ENCODE measurements at places on chromosomes 11 and 22.
A peak's percentile ranks its signal among the peaks of the same experiment; 100 is the strongest.

DNA sequence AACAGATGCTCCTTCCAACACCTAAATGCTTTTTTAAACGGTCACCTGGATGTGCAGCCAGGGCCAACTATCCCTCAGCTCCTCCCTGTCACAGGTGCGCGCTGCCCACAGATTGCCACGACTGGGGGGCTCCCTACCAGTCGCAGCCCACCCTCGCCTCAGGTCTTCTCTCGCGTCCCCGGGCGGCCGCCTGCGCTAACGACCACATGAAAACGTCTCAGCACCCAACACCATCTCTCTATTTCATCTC is 469 bp downstream of the ZBED5 start:
- no peak for DNase-seq

DNA sequence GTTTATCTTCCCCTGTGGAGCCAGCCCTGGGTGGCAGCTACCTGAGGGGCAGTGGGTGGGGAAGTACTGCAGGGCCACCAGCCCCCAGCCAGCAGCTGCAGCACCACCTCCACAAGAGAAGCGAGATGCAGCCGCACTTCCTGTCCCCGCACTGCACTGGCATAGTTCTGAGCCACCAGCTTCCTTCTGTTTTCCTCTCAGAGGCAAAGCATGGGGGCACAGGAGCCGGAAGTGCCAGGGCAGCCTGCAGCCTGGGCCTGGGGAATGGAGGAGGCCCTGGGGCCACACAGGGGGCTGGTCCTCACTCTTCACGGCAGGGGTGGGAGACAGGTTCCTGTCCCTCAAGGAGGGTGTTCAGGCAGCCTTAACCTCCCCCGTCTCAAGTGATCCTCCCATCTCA is 11.9 kb upstream of the SH3BP1 start:
- DNase-seq = no peak

DNA sequence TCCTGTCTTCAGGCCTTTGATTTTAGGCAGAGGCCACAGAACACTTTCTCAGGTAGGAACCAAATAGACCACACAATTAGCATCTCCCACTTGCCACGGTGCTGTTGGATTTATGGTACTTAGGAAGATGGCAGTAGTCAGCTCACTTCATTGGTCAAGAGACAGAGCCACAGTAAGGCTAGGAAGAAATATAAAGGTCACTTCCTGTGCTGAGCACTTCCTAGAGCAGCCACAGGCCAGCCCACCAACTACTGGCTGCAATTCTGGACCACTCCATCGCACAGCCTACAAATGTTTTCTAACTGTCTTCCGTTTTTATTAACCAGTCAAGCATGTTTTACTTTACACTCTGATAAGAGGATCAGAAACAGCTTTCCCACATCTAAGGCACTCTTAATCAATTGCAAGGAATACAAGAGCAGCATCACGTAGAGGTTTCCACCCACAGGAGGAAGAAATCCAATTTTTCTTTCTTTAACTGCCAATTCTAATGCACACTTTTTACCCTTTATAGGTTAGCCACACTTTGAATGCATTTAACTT is 54.7 kb downstream of the ABTB2 start:
- DNase-seq = no peak

DNA sequence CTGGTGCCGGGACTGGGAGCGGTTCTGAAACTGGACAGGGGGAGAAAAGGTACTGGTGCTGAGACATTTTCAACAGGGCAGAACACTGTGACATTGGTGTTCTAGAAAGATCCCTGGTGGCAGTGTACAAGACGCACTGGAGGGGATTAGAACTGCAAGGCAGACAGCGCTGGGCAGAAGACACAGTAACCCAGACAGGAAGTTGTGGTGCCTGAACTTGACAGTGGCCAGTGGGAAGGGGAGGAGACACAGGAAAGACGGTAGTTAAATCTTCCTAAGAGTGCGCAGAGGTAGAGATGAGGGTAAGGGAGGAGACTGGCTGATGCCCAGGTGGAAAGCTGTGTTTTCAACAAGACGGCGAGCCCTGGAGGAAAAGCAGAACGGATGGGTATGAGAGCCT is 24.5 kb downstream of the FAM227A start:
- DNase-seq = no peak

GRCh38 chr22:23820748-23821211 is 18.0 kb downstream of the DERL3 start:
- no peak for DNase-seq

GRCh38 chr11:62143727-62144126 is 19.9 kb downstream of the INCENP start:
- no peak for DNase-seq

- DNase-seq = no peak
These were observed 164.3 kb downstream of the PGR start for GRCh38 chr11:100965346-100965745.

DNA sequence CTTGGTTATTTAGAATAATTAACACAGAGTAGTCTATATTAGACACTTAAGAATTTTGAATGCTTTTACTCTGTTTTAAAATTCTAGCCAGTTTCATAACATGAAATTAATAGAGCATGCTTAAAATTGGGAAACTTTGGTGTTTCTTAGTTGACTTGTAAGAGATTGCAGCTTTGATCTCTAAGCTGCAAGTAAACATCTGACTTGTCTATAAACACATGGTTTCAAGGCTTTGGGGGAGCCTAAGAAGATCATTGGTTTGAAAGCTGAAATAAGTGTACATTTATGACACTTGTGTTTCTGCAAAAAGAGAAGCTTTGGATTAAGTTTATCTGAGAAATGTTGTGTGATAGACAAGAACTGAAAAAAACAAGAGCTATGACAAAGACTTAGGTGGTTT is 37.8 kb downstream of the YAP1 start:
- DNase-seq = no peak

DNA sequence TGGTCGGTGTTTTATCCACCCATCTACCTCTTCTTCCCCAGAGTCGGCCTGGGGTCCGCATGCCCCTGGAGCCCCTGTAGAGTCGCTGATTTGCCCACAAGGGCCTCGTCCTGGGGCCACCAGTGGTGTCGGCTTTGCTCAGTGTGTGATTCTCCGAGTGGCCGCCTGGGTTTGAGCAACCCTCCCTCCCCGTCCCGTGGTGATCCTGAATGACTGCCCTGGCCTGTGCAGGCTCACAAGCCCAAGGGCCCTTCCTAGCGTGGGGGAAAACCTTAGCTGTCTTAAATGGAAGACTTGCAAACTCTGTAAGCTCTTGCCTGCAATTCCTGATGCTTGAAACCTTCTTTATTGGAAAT is 128.3 kb downstream of the OSBP2 start:
- no peak for DNase-seq

DNA sequence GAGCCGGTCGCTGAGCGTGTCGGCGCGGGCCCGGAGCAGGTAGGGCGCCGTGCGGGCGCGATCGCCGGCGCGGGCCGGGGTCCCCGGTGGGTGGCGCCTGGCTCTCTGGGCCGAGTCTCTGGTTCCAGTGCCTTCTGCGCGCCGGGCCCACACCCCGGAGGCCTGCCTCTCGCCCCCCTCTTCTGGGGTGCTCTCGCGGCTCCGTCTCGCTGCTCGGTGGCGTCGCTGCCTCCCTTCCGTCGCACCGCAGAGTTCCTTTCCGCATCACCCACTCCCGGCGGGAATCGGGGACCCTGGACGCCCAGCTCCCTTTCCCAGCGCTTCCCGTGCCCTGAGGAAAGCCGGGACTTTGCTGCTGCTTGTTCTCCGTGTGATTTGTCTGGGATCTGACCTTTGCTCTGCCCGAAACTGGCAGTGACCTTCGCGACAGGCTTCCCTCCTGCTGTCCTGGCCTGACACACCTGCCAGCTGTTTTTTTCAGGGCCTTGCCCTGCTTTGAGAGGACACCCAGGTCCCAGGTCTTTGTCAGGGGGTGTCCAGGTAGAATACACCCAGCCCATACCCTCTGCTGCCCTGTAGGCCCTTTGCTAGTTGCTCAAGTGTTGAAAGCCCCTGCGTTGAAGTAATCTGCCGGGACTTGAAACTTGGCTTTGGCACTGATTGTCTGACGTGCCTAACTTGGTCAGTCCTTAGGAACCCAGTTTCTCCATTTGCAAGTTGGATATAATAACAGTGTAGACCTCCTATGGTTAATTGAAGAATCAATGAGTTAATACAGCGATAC is 711 bp downstream of the FDX1 start:
- DNase-seq = no peak

- DNase-seq = no peak
These were observed 801 bp downstream of the SESN3 start for GRCh38 chr11:95229993-95230809.

DNA sequence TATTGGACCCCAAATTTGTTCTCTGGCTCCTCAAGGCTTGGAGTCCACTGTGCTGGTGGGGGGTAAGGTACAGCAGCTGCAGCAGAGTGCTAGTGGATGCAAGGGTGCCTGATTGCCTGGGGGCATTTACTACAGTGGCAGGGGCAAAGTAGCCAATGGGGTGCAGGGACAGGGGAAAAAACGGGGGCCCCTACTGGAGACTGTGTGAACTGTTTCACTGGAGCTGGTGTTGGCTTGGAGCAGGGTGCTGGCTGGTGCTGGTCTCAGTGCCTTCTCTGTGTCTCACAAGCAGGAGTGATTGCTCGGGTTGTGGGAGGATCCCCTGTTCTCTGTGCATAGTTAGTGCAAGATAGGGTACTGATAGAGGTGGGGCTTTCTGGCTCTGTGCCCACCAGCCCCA is 935.9 kb downstream of the JRKL start:
- DNase-seq = no peak

GRCh38 chr22:25098445-25099081 is 101.1 kb upstream of the CRYBB3 start:
- DNase-seq = no peak

- no peak for DNase-seq
These were observed 10.0 kb upstream of the JAML start for GRCh38 chr11:118234833-118235232.

- DNase-seq = no peak
These were observed 28.7 kb downstream of the EIF3F start for GRCh38 chr11:8015753-8016239.

GRCh38 chr11:72642884-72643522 is 31.2 kb downstream of the PDE2A start:
- DNase-seq = peak; percentile 14

DNA sequence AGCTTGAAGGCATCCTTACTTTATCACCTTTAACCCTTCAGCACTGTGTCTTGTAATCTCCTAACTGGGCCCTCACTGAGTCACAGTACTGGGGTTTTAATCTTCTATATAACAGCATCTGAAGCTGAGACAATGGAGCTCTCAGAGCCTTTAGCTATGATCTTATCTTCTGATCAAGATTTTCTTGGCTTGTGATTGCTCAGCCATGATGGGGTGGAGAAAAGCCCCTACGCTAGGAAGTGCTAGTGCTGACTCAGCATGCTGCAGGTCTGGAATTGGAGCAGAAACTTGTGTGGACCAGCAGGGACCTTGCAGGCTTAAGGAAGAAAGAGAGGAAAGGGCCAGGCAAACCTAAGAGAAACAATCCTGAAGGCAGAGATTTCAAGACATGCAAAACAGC is 71.7 kb upstream of the EED start:
- no peak for DNase-seq

- no peak for DNase-seq
These were observed 557.3 kb upstream of the ANO5 start for GRCh38 chr11:21635394-21636145.

GRCh38 chr11:18527512-18527911 is 770 bp upstream of the TSG101 start:
- no peak for DNase-seq

- no peak for DNase-seq
These were observed 893 bp downstream of the SLC36A4 start for GRCh38 chr11:93196816-93197379.

DNA sequence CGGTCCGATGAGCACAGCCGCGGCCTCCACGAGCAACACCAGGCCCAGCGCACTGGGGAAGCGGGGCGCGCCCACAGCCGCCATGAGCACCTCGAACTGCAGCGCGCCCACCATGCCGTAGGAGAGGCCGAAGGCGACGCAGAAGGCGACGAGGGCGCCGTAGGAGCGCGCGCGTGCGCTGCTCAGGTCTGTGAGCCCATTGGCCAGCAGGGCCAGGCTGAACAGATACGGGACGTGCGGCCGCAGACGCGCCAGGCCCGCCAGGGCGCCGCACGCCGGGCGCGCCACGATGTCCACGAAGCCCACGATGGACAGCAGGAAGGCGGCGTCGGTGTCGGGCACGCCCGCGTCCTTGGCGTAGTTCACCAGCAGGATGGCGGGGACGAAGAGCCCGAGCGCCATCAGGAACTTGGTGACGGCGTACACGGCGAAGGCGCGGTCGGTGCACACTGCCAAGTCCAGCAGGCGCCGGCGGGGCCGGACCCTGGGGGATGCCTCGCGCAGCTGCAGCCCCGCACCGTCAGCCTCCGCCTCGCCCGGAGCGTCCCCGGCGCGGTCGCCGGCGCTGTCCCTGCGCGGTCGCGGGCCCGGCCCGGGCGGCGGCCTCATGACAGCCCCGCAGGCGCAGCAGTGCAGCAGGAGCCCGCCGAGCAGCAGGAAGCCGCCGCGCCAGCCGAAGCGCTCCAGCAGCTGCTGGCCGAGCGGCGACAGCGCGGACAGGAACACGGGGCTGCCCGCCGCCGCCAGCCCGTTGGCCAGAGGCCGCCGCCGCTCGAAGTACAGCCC is 2.9 kb downstream of the SLC16A8 start:
- peak; percentile 73 for DNase-seq

DNA sequence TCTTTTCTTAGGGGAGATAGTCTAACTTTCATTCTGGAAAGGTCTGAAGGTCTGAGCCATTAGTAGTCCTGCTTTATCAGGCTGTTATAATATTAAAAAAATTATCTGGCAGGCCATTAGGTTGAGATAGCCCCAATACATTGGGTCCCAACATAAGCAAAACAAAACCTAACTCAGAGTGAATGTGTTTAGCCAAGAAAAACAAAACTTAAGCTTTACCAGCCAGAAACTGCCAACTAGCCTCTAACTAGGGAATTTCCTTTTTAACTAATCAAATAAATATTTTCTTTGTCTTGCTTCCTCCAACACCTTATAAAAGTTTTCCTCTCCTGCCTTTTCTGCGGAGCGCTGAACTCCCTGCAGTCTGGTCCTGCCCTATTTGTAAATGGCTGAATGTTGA is 1137.7 kb upstream of the CNTN5 start:
- no peak for DNase-seq

DNA sequence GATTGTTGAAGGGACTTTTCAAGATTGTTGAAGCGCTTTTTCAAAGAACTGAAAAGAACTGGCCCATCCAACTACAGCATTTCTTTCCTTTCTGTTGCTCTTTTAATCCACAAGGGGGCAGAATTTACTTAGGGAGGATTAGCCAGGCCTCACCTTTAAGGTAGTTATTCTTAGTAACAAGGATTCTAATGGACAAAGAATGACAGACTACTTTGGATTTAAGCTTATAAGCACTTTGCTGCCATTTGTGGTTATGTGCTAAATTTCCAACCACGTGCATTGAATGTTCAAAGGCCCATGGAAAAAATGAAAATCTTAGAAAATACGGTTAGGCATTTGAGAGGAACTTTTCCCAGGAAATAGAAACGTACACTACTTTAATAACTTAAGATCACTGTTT is 49.5 kb upstream of the HSPA8 start:
- DNase-seq = peak; percentile 57

DNA sequence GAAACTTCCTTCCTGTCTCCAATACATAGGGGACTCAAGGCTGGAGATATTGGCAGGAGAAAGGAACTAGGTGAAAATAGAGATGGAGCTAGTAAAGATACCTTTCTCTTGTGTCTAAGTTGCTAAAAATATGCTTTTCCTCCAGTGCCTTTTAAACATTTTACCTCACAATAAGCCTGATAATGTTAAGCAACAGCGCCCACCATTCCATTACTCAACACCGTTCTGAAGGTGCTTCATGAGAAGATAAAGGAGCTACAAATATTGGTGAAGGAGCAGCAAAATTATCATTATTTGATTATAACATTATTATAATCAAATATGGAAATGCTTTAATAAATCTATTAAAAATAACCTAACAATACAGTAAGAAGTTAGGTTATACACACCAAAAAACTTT is 83.6 kb upstream of the BARX2 start:
- no peak for DNase-seq

- DNase-seq = no peak
These were observed 8.0 kb downstream of the ZFTA start for GRCh38 chr11:63760487-63761079.

Data from NCI-H1930 (cell line).